Hematopoietic multipotent progenitor cell treated with erythropoietin and hydrocortisone succinate and interleukin-3 and kit ligand, for 4 days (in vitro differentiated cells): ENCODE measurements at places on chromosomes 11 and 22.
A peak's percentile ranks its signal among the peaks of the same experiment; 100 is the strongest.

GRCh38 chr11:131908316-131908715 lies 537.9 kb downstream of the NTM start:
- DNase-seq, result no peak

DNA sequence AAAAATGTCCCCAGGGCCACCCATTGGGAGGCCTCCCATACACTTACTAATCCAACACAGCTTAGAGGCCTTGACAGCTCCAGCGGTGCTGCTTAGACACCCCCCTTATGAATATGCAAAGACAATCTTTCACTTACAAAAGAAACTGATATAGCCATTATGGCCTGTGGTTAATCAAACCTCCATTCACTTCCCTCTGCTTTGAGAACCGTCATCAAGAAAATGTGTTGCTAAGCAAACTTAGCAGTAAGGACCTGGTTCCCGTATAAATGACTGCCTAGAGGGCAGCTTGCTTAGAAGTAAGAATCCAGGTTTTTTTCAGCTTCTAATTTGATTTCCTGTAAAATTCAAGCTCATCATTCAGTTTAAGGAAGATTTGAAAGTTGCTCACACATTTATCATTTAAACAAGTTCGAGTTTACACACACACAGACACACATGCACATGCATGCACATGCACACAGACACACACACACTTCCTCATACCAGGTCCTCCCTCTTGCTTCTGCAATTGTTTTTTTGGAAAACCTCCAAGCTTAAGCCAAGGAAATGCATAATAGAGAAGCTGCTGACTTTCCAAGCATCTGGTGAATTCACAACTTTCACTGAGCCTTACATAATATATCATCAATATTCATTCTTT lies 137.7 kb upstream of the BLID start:
- peak; percentile 65 for DNase-seq

- DNase-seq, result no peak
Measured at GRCh38 chr11:79466411-79466810, 25.6 kb upstream of the TENM4 start.

GRCh38 chr11:128157423-128158298 lies 429.7 kb downstream of the ETS1 start:
- DNase-seq, result peak; percentile 88

GRCh38 chr11:14386895-14387480 lies 28.0 kb upstream of the RRAS2 start:
- no peak for DNase-seq

DNA sequence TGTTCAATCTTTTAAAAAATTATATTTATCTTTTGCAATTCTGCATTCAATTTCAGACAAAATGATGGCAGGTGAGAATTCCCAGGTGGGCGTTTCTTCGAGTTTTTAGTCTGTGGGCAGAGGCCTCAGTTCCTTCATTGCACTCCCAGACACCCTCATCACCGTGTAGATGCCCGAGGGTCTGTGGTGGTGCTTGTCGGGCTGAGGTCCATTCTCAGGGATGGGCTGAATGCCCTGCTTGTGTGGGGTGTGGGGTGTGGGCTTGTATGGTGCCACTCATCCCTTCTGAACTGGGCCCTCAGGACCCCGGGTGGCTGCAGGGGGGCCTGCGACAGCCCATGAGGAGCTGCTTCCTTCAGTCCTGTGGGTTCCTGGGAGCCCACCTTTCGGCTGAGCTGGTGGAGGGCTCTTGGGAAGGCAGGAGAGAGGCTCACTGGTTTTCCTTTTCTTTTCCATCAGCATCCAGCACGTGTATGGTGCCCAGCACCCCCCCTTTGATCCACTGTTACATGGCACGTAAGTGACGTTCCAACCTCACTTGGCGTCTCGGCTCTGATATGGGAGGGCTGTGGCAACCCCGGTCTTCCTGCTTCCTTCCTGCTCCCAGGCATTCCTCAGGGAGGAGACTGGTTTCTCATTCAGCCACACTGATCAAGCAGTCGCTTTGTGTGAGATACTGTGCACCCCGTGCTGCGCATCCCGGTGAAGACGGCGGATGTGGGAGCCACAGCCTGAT lies 29.8 kb downstream of the TBC1D22A start:
- DNase-seq, result no peak

DNA sequence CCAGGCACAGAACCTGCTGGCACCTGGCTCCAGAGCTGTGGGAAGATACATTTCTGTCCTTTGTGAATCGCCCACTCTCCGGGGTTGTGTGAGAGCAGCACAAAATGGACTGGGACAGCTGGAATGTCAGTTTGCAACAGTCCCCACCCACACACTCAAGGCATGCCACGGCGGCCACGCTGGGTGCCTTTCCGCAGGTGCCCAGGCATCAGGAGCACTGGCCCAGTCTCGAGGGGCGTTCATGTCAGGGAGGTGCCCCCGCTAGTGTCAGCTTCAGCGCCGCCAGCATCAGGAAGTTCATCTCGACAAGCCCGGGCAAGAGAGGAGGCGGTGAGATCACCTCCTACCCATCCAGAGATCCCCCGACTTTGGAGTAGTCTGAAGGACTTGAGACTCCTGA lies 2.1 kb downstream of the TP53AIP1 start:
- DNase-seq, result no peak

GRCh38 chr11:44825058-44825785 lies 98.5 kb downstream of the TSPAN18 start:
- no peak for DNase-seq

DNA sequence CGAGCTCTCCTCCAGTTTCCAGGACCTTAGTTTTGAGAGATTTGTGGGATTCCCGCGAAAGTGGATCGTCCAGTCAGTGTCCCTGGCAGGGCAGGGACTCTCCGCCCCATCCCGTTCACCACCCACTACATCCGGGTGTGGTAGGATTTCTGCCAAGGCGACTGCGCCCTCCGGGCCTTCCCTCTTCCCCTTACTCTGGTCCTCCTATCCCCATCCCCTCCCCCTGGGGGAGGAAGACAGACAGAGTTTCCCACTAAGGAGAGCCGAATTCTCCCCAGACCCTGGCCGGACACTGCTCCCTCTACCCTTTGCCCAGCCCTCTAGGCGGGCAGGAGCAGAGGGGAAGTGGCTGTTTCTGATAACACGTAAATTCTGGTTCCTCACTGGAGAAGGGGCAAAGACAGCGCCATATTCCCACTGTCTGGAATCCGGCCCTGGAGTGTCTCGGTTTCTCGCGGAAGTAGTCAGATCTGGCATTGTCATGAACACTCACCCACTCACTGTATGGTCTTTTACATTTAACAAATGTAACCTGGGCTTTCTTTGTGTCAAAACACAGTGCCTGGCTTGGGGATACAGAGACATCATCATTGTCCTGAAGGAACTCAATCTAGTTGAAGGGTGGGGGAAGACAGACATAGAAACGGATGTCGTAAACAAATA lies 1.1 kb upstream of the NECTIN1 start:
- DNase-seq, result peak; percentile 64

- DNase-seq, result no peak
Measured at GRCh38 chr11:128929468-128929867, 13.2 kb downstream of the TP53AIP1 start.

- peak; percentile 78 for DNase-seq
Measured at GRCh38 chr11:36109850-36110606, 166.2 kb downstream of the LDLRAD3 start.

DNA sequence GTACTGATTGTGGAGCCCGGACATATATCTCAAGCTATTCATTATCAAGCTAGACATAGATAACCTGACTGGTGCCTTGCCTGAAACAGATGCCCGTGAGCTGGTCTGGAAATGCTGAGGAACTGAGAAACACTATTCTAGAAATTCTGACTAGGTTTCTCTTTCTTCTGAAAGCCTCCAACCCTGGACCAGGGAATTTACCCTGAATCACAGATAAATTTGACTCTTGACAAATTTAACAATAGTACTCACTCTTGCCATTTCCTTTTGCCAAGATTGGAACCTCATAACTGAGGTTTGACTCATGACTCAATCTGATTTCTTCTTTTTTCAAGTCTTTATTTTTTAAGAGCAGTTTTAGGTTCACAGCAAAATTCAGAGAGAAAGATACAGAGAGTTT lies 189.6 kb upstream of the SYN3 start:
- no peak for DNase-seq

GRCh38 chr11:118735203-118735602 lies 55.8 kb upstream of the TREH start:
- no peak for DNase-seq

GRCh38 chr11:112583261-112583893 lies 322.7 kb upstream of the PLET1 start:
- no peak for DNase-seq

DNA sequence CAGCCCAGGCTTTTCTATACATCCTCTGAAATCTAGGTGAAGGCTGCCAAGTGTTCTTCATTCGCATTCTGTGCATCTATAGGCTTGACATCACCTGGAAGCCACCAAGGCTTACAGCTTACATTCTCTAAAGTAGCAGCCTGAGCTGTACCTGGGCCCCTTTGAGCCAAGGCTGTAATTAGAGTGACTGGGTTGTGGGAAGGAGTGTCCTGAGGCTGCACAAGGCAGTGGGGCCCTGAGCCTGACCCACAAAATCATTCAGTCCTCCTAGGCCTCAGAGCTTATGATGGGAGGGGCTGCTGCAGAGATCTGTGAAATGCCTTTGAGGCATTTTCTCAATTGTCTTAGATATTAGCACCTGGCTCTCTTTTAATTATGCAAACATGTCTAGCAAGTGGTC lies 33.0 kb upstream of the RDX start:
- DNase-seq, result no peak

DNA sequence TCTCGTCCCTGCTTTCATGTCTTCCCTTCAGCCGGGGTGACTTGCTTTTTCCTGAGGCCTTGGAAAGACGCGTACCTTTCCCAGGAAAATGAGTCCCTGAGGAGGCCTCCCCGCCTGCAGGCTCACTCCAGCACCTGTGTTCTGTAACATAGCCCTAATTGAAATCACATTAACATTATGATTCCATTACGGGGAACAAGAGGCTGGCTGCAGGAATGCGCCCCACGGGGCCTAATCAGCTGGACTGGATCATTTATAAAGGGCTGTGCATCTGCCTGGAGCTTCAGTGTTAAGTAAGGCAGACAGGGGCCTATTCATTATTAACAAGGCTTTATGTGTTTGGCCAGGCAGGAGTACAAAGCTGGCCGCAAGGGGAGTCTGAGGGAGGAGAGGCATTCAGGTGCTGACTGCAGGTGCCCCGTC lies 41.9 kb upstream of the TSPAN18 start:
- no peak for DNase-seq

DNA sequence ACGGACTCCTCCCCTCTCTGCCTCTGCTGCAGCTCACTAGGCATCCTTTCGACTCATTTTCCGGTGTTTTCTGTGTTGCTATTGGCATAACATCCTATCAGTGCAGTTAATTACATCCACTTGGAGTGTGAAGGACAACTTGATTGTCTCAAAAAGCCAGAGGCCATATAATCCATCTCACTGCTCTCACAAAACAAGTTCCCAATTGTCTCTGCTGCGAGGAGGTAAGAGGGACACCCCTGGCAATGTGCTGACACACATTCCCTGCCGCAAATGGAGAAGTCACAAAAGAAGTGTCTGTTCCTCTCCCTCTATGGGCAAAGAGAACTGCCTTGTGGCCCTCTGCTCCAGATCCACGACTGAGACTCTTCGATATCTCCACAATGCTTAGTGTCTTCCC lies 618.4 kb downstream of the OPCML start:
- no peak for DNase-seq

DNA sequence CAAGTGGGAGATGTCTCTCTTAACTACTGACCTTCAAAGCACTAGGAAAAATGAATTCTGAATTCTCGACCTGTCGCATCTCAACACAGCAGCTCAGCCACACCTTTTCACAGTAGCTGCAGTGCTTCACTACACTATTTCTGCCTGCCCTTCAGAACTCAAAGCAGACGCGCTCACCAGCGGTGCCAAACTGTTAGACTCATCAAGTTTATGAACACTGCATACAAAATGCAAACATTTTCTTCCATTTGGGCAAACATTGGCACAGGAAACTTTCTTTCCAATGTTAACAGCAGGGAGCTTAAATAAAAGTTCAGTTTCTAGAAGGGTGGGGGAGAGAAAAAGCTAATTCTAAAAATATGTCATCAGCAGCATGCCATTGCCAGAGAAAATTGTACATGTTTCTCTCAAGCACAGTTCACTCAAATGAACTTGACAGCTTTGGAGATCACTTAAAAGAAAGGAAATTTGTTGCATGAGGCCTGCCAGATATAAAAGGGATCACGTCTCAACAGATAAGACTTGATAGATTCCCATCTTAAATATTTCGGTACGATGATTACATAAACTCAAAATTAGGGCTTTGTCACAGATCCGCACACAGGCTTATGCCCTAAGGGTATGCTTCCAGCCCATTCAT lies 82.7 kb downstream of the CADM1 start:
- no peak for DNase-seq

DNA sequence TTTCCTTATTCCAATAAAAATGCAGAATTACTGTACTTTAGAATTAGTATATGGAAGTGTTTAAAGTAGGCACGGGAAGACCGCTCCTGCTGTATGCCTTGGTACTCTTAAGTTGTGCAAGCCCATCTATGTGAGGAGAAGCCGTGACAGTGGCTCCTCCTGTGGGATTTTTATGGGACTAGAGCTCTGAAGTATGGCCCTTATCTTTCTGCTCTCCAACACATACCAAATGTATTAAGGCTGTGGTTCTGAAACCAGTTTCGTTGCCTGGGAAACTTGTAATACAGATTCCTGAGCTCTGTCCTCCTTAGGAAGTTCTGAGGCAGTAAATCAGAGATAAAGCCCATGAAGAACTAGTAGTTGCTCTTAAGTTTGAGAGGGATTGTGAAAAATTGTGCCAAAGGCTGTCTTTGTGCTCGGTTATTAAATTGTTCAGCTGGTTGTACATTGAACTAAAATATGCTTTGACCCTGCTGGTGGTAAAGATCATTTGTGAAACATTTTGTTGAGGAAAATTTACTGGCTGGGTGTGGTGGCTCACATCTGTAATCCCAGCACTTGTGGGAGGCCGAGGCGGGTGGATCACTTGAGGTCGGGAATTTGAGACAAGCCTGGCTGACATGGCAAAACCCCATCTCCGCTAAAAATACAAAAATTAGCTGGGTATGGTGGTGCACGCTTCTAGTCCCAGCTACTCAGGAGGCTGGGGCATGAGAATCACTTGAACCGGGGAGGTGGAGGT lies 29.3 kb downstream of the RTN3 start:
- peak; percentile 44 for DNase-seq

- DNase-seq, result no peak
Measured at GRCh38 chr11:123206791-123207434, 11.9 kb upstream of the CLMP start.

DNA sequence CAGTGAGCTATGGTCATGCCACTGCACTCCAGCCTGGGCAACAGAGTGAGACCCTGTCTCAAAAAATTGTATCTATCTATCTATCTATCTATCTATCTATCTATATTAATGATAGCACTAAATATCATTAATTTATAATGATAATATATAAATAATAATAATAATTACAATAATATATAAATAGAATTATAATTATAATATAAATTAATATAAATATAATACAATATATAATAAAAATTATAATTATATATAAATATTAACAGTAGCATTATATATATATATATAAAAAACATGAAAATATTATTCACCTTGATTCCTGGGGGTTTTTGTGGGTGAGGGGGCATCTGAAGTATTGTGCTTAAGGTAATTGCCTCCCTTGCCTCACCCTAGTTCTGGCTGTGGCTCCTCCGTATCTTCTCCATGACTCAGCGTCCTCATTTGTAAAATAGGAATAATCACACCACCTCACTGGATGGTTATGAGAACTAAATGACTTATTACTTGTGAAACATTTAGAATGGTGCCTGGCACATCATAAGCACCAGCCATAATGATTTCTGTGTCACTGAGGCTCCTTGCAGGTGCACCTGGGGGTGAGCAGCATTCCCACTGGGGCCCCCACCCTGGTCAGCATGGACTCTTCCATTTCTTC lies 18.8 kb downstream of the RASD2 start:
- no peak for DNase-seq

GRCh38 chr11:22193348-22194051 lies 615 bp downstream of the ANO5 start:
- peak; percentile 34 for DNase-seq

GRCh38 chr11:73760135-73760678 lies 667 bp downstream of the RAB6A start:
- DNase-seq, result peak; percentile 22
